ENCODE measurements at places on chromosomes 2 and 18. TPM values are rescaled to one million over a fixed set of nuclear protein-coding genes. Genes with fewer than 3 reads are reported as not detected.

Gene AQP12B
- total RNA-seq = 0.19 TPM

Gene PIGN
- 23.7 TPM for total RNA-seq

Gene NFATC1
- total RNA-seq = 23.9 TPM

Gene SP140
- total RNA-seq = 2.3 TPM

Gene TFCP2L1
- 2.3 TPM for total RNA-seq

DNA sequence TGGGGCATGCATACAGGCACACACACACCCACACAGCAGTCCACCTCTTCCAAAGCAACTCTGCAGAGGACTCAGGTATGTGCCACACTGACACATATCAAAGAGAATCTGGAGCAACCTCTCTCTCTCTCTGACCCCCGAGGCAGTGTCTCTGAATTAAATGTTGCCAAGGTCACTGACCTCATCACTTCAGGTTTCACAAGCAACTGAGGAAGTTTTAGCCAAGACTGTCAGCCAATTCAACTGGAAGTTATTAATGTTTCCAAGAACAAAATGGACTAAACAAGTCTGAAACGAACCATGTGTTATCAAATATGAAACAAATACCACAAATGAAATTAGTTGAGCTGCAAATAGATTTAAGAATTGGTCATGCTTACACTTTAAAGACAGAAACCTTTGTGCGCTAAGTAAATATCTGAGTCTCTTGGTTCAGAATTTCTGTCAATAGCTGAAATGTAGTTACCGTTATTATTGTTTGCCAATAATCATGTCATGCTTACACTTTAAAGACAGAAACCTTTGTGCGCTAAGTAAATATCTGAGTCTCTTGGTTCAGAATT lies 86.1 kb downstream of the SLC25A12 start:
- DNase-seq = no peak

GRCh38 chr2:149490296-149490695 lies 97.3 kb downstream of the MMADHC start:
- no peak for DNase-seq

DNA sequence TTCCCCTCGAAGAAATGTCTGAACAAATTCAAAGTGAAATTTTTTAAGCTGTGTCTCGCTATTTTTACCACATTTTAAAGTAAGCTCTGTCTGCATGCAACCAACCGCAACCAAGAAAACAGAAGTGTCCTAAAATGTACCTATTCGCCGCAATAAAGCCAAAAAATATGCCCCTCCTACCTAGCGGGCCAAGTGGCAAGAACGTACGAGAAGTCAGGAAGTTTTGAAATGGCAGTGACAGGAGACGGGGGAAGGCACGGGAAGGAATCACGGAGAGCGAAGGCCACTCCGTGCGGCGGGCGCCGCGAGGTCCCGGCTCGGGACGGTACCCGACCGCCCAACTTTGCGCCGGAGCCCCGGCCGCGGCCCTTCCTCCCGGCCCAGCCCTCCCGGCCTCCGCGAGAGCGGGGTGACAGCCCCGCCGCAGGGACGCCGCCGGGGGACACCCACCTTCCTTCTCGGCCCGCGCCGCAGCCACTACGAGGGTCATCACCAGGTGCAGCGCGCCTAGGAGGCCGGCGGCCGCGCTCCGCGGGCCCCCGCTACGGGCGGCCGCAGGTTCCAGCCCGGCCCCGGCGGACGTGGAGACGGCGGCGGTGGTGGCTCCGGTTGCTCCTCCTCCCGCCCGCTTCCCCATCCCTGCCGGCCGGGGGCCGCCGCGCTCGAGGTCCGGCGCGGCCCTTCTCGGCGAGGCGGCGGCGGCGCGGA lies 568 bp downstream of the TMEM131 start:
- peak; percentile 87 for DNase-seq

DNA sequence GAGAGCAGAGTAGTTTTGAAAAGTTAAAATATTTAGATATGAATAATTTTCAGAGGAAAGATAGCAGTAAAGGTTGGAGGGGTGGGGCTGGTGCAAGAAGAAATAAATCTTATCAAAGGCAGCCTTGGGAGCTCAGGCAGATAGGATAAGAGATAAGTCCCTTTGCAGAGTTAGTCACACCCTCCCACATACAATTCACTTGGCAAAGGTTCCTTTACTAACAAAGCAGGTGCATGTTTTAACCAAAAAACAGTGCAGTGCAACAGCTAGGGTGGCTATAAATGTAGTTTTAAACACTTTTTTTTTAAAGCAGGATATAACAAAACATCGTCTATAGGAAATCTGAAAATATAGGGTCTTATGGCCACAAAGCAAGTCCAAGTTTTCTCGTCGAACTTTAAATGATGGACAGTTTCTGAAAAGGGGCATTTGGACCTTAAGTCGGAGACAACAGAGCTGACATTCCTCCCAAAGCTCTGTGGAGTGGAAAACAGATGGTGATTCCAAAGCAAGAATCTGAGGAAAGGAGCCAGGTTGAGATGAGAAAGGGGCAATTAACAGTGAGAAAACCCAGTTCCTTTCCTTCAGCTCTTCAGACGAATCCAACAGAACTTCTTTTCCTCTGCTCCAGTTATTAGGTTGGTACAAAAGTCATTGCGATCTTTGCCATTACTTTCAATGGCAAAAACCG lies 53.0 kb downstream of the EPHA4 start:
- no peak for DNase-seq

DNA sequence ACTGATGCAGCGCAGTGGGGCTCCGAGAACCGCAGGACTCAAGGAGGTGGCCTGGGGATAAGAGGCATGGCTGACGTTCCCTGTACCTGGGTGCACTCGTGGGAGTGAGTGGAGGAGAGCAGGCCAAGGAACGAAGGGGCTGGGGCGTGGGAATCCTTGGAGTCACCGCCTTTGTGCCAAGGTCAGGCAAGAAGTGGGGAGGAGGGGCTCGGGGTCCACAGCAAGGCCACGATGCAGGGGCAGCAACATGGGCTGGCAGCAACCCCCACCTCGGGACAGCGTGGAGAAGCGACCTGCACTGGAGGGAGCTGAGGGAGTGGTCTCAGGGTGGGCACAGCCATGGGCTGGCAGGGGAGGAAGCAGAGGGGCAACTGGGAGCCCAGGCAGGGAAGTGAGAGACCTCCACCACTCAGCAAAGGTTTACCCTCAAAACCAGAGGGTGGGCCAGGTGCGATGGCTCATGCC lies 18.6 kb downstream of the ARID5A start:
- DNase-seq = no peak

DNA sequence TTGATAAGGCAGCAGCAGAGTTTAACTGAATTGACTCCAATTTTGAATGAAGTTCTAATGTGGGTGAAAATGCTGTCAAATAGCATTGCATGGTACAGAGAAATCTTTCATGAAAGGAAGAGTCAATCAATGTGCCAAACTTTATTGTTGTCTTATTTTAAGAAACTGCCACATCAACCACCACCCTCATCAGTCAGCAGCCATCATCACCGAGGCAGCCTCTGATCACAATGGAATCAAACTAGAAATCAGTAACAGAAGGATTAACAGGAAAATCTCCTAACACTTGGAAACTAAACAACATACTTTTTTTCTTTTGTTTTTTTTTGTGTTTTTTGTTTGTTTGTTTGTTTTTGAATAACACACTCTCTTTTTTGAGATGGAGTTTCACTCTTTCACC lies 9.9 kb downstream of the DNAJC27 start:
- DNase-seq = no peak

DNA sequence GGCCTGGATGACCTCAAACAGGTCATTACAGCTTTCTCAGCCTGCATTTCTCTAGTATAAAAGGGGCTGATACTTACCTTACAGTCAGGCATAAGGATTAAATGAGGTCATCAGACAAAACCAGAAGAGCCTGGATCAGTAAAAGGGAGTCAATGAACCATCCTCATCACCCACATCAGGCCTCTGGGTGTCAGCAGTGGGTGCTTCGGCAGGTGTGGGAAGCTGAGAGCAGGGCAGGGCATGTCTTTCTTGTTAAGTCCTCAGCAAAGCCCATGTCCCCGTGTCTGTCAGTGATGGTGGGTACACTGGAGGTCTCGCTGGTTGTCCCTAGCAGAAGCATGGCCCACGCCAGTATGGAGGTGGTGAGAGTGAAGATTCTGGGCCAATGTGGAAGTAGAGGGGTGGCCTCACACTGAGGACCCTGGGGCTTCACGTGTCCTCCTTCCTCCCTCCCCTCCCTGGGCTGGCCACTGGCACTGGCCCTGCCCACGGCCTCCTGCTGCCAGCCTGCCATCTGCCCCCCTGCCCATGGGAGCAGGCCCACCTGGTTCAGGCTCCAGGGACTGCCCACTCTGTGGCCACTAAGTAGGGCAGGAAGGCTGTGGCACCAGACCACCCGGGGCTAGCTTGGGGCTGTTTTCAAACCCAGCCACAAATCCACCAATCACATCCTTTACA lies 4.4 kb downstream of the ADRA2B start:
- DNase-seq = peak; percentile 55

GRCh38 chr2:54771166-54771885 lies 47.9 kb downstream of the EML6 start:
- no peak for DNase-seq

DNA sequence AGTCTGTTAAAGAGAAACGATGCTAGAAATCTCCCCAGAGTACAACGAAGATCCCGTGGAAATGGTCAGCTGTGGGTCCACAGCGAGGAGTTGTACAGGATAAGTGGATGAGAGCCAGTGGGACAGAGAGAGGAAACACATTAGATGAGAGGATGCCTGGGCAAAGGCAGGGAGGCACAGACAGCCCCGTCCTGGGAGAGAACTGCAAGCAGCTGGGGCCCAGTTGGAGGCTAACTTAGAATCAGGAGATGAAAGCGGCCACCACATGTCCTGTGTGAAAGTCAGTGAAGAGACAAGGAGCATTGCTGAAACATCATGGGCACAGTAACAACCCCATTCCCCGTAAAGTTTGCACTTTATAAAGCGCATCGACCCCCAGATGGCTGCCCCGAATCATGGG lies 157.5 kb downstream of the RAPGEF4 start:
- DNase-seq = no peak

GRCh38 chr2:199797431-199798403 lies 53.3 kb downstream of the FTCDNL1 start:
- no peak for DNase-seq

DNA sequence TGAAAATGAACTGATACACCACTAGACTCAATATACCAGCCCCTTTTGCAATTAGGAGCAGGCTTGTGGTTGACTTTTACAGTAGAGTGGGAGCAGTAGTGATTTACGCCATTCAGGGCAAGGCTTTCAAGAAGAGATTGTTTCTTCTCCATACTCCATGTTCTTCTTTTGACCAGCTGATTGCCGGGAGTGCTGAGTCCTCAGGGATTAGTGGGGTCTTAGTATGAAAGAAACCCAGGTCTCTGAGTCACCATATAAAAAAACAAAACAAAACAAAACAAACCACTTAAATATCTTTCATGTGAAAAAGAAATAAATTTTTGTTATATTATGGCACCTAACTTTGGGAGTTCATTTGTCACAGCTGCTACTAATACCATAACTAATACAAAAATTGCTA lies 465.6 kb upstream of the TRIB2 start:
- DNase-seq = no peak

DNA sequence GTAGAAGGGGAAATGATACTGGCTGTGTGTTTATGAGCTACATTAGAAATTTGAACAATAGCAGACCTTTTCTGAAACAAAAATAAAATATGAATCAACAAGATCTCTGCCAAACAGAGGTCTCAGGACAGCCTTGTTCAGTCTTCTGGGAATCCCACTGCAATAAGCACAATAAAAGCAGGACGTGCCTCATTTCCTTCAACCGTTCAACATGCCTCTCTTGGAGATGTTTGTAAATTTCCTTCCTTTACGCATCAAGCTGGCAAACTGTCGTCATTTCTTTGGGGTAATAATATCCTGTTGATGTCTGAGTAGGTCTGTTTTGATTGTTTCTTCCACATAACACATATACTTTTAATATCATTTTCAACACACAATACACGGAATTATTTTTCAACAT lies 77.2 kb downstream of the TCF4 start:
- DNase-seq = no peak

GRCh38 chr2:26942543-26943295 lies 27.7 kb upstream of the MAPRE3 start:
- peak; percentile 86 for DNase-seq

DNA sequence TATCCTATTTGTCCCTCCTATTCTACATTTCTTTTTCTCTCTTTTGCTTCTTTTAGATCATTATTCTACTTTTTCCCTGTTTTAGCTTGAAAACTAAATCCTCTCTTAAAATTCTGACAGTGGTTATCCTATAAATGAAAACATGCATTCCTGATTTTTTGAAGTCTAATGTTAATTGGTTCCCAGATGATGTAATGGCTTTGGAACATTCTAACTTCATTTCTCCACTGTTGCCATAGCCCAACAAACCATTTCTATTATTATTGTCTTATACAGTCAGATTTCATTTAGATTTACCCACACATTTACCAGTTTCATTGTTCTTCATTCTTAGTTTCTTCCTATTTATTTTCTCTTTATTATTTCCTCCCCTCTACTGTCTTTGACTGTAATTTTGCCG lies 36.5 kb downstream of the SIGLEC15 start:
- no peak for DNase-seq

All from posterior vena cava (tissue), 2 donors.